SHP77 treated with DMSO at 0.1 percent for 48 hours (cell line): ENCODE measurements at places on chromosomes 16 and 17.

- DNase-seq = no peak
Observed at GRCh38 chr17:79830303-79830702, 8.9 kb downstream of the CBX4 start.

GRCh38 chr17:79244665-79245064 is 170.0 kb downstream of the ENGASE start:
- DNase-seq = no peak

GRCh38 chr17:65723431-65724151 is 162.1 kb upstream of the AXIN2 start:
- no peak for DNase-seq

GRCh38 chr16:48112600-48112999 is 43.2 kb downstream of the ABCC12 start:
- no peak for DNase-seq

GRCh38 chr17:17134957-17135333 is 71.2 kb downstream of the PLD6 start:
- no peak for DNase-seq

DNA sequence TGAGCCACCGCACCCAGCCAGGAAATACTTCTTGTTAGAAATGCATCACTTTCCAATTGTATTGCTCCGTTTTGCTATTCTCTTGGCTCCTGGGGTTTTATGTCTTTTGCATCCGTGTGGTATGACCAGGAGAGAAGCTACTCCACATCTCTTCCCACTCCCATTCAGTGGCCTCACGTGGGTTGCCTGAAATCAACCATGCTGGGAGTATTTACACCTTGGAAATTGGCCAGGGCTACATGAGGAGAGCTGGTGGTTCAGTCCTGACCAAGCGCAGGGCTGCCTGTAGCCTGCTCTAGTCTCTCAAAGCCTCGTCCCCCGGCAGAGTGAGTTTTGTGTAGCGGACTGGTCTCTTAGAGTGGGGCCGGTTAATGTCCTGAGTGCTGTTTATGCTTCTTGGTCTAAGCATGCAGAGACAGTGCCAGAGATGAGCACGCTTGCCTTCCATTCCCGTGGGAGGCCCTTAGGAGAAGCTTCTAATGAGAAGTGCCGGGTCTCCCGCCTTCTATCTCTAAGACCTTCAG is 3.8 kb downstream of the WFDC1 start:
- no peak for DNase-seq

GRCh38 chr17:50185631-50186471 is 15.6 kb downstream of the COL1A1 start:
- DNase-seq = no peak

- DNase-seq = no peak
Observed at GRCh38 chr17:3532106-3532858, 25.3 kb downstream of the TRPV3 start.

DNA sequence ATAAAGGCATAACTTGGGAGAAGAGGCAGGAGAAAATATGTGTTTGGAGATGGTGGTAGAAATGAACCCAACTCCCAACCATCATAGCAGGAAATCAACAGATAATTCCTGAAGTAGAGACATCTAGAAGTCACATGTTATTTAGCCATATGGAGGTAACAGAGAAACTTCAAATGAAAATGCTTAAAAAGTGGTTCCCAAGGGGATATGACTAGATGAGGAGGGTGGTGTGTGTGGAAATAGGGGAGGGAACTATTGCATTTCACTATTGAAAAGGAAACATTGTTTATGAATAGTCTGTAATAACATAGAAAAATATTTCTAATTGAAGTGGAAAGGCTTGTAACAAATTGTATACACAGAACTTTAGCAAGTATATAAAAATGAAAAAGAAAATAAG is 412.0 kb downstream of the SHISA9 start:
- no peak for DNase-seq

DNA sequence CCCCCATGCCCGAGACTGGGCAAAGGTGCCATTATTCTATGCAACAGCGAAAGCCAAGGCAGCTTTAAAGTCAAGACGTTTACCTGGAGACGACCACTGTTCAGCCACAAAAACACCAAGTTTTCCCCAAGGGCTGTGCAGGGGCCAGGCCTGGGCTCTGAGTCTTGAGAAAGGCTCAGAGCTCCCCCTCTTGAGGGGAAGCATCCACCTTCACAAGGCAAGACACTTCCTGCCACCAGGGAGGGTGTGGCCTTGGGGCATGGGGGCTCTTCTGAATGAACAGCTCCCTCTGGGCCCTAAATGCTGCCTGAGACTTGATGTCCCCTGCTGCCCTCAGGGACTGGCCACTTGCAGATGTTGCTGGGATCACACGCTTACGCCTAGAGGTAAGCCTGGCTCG is 26.5 kb downstream of the PDIA2 start:
- DNase-seq = no peak

- no peak for DNase-seq
Observed at GRCh38 chr16:81409016-81409556, 35.5 kb upstream of the CMIP start.

GRCh38 chr17:66451188-66452149 is 149.1 kb downstream of the PRKCA start:
- DNase-seq = no peak

GRCh38 chr16:15741207-15741871 is 91.3 kb downstream of the NDE1 start:
- no peak for DNase-seq

DNA sequence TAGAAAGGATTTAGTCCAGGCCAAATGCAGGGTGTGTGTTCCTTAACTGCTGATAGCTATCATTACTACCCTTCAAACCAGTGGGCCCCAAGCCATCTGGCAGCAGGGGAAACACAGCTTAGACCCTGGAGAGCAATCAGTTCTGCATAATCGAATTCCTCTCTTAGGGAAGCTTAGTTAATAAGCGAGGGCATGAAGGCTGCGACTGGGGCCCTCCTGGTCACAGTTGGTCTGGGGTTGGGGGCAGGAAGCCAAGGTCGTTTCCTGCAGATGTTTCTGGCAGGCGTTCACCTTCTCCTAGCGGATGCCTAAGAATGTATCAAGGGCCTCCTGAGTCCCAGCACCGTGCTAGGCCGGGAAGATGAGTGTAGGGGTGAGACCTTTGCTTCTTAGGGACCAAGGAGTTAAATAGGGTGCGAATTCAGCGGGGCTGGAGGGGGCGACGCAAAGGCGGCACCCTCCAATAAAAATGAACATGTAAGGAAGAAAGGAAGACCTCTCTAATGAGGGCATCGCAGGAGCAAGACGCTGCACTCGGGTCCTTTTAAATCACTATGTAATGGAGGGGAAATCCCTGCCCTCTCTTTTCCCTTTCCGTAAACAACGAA is 16.5 kb upstream of the EEF2K start:
- DNase-seq = no peak

DNA sequence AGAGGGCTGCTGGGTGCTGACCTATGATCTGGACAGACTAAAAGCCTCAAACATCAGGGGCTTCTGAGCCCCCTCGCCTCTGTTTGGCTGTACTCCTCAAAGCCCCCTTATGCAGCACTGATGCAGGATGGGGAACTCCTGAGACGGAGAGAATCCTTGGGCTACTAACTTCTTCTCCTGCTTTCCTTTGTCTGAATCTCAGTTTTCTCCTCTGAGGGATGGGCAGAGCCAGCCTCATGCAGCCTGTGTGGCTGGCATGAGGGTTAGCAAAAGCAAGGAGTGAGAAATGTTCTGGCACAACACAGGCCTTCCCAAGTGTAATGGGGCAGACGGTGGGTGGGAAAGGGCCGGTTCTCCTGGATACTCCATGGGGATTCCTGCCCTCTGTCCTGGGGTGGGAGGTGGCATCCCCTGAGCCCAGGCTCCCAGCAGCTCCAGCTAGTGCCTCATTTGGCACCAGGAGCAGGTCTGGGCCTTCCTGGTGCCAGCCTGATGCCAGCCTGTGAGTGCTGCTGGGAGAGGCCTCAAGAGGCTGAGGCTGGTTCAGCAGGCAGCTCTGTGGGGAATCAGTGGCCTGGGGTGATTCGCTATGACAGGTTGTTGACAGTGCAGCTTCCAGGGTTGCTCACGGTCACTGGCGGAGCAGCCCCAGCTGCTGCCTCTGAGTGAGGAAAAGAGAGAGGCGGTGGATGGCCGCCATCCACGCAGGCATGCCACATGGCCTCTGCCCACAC is 4.0 kb upstream of the BRD7 start:
- no peak for DNase-seq

- DNase-seq = no peak
Observed at GRCh38 chr16:46658925-46659324, 30.1 kb downstream of the VPS35 start.

DNA sequence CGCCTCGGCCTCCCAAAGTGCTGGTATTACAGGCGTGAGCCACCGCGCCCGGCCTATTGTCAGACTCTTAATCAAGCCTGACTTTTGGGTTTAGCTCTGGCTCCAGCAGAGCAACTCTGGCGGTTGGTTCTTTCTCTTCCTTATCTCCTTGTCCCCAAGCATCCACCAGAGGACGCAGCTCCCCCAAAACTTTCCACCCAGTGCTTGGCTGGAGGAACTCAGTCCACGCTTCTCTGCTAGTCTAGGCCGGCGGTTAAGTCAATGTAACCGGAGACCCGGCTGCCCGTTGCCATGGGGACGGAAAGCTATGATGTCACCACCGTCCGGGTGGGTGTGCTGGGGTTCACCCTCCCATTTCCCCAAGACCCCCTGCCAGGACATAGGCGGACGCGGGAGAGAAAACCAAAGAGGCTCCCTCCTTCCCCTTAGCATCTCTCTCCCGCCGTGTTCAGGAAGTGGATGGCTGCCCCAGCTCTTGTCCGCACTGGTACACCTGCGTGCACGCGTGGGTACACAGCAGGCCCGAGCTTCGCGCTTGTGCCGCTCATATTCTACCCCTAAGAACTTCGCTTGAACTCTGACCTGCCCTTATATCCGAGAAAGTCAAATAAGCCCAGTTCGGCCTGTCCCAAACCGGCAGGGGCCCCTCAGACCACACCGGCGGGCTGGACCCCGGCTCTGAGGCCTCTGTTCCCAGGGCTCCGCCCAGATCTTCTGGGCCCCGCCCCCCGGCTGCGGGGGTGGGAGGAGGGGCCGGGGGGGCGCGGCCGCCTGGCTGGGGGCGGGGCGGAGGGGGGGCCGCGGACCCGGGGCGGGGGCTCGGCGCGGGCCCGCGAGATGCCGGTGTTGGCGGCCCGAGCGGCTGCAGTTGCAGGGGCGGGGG is at the start of gene RND2:
Gene RND2 (plus strand): TSS at position 825 of the 883 bp plus-strand sequence. CDS start 117 bp downstream, outside the sequence.
- DNase-seq = peak; percentile 88
